Tibial nerve (tissue), 4 donors: ENCODE measurements at places on chromosomes 6 and 20.

DNA sequence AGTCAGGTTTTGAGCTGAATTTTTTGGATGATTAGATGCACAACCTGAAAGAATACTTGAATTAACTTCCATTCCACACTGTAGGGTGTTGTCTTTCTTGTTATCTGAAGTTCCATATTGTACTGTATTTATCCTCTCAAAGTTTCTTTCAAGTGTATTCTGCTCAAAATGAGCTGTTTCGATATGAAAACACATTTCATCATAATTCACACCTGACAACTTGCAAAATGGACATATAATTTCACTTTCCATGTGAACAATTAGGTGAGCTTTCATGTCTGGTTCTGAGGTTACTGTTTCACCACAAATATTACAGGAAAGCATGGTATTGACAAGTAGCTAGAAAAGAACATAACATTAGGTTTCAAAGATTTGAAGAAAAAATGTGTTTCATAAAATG, 1.7 kb downstream of the ZUP1 start:
- no peak for DNase-seq

- no peak for DNase-seq
Measured at GRCh38 chr6:169844946-169845345, 93.5 kb downstream of the ERMARD start.

- DNase-seq, result no peak
Measured at GRCh38 chr6:127570739-127571389, 6.1 kb upstream of the C6orf58 start.

DNA sequence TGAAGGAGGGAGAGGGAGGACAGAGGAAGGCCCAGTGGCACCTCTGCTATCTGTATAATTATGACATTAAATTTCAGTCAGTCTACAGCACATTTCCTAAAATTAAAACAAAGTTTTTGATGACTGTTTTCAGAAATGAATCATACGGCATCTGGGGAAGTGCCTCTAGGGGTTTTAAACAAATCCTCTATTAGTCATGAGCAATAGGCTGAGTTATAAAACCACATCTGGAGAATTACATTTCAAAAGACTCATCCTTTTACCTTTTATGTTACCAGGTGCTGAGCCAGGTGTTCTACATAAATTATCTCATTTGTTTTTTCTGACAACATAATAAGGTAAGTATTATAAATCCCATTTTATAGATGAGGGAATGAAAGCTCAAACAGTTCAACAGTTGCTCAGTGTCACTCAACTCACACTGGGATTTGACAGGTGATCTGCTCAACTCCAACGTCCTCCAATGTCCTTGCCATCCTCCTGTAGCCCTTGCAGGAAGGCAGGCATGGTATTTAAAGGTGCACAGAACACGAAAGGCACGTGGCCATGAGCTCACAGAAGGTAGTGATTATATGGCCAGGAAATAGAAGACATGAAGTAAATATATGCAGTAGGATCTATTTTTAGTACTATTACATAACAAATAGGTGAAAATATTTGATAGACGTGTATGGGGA, 184.2 kb upstream of the MAN1A1 start:
- DNase-seq, result no peak

DNA sequence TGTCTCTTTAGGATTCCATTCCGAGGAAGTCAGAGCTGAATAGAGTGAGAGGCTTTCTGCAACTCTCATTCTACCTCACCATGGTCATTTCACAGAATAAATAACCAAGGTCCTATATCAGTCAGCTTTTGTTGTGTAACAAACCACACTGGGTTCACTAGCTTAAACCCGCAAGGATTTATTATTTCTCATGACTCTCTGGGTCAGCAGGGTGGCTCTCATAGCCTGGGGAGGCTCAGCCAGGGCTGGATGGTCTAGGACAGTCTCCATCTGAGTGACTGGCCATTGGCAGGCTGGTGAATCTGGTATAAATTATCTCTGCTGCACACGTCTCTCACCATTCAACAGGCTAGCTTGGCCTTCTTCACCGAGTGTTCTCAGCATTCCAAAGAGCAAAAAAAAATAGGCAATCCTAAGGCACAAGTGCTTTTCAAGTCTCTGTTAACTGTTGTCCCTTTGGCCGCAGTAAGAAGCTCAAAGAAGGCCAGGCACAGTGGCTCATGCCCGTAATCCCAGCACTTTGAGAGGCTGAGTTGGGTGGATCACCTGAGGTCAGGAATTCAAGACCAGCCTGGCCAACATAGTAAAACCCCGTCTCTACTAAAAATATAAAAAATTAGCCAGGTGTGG, 39.7 kb downstream of the ISM1 start:
- DNase-seq, result no peak

- DNase-seq, result no peak
Measured at GRCh38 chr6:160356074-160356744, 8.0 kb downstream of the SLC22A3 start.

DNA sequence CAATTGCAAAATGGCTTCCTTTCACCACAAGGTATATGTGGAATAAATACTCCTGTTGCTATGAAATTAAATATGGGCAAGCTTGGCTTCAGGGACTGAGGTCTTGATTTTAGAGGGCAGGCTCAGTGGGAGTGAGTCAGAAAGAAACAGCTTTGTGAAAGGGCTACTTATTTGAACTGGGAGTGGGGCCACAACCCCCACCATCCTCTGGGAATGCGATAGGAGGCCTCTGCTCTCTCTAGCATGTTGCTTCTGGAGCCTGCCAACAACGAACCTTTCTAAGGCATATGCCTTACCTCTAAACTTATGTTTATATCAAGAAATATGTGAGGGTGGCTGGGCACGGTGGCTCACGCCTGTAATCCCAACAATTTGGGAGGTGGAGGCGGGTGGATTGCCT, 149.7 kb downstream of the LRRC1 start:
- DNase-seq, result no peak

DNA sequence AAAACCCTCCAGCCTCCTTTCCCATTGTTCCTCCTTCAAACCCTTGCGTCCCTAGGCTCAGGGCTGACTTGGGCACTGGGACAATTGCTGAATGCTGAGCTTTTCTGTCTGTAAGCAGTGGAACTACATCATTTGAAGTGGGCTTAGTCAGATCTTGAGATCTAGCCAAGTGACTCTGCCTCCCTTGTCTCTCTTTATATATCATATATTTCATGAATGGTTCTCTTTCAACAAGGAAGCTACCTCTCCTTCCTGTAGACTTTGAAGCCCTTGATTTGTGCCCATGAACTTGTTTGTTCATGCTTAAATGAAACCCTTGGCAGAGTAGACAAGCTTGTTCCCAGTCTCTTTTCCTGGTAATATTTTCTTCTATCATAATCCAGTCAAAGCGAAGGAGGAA, 60.0 kb upstream of the KIF13A start:
- DNase-seq, result no peak

GRCh38 chr20:41643504-41643938, 25.3 kb upstream of the CHD6 start:
- no peak for DNase-seq
